NCI-H2029 (cell line): ENCODE measurements at places on chromosomes 1 and 21.

DNA sequence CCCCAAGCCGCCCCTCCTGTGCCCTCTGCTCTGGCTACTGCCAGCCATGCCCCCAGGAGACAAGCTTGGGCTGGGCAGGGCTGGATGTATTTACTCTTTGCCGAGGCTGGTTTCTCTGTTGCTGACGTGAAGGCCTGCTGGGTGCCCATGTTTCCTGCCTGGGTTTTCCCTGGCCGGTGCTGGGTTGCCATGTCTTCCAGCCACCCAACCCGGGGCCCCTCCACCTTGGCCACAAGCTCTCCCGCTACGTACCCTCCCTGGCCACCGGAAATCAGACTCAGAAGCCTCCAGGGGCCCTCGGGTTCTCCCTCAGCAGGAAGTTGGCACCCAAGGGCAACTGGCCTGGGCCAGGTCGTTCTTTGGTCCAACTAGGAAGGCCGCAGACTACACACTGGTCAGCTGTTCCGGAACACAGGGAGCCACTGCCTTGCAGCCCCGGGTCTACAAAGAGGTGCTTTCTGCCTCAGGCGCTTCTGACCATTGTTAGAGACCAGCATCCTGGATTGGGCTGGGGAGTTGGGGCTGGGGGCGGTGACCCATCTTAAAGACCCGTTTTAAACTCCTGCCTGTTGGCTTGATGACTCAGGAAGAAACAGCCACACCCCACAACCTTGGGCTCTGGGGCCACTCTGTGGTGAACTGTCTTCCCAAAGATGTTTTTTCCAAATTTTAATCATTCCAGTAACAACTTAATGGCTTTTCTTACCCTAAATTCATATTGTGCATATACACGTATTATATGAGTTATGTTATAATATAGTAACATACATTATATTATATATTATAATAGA lies 71.2 kb upstream of the RUNX3 start:
- no peak for DNase-seq

DNA sequence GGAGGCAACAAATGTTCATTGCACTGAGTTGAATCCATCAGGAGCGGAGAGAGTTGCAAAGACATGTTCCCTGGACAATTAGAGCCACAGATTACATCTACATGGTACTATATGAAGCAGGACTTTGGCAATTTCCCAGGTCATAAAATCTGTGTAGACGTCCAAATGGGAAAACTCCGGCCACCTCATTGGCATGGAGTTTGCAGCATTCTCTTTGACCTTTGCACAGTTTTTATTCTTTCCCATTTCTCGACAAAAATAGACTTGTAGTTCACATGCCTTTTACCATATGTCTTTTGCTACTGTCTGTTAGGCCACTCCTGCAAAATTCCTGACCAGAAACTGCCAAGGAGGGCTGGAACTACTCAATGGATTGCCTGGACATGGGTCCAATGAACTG lies 48.2 kb downstream of the UBE2T start:
- no peak for DNase-seq

DNA sequence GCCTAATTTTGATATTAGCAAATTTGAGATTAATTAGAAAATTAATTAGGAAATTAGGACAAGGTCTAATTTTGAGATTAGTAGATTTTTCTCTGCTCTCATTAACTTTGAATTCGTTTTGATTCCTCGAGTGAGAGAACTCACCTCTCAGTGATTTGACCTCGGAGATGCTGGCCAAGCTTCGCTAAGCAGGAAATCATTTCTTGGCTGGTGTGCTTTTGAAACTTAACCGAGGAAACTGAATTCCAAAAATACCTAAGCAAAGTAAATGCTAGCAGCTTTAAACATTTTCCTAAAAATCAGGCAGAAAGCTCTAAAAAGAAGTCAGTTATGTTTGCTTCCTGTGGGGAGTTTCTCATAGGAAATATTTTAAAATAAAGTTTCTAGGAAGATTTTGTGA lies 34.9 kb downstream of the CDC14A start:
- no peak for DNase-seq

- DNase-seq, result no peak
These were observed 79.0 kb downstream of the GALNT2 start for GRCh38 chr1:230145953-230146476.

GRCh38 chr1:40057310-40058030 lies 16.9 kb downstream of the CAP1 start:
- DNase-seq, result no peak

GRCh38 chr1:40507973-40508372 lies 594 bp upstream of the EXO5 start:
- no peak for DNase-seq

DNA sequence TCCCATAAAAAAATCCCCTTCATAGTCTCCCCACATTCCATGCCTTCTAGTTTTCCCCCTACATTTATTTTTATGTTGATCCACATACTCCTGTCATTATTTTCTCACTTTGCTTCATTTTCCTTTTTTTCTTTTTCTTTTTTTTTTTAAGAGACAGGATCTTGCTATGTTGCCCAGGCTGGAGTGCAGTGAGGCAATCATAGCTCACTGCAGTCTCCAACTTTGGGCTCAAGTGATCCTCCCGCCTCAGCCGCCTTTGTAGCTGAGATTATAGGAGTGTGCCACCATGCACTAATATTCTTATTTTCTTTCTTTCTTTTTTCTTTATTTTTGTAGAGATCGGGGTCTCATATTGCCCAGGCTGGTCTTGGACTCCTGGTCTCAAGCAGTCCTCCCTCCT lies 7.8 kb downstream of the RNF2 start:
- no peak for DNase-seq
